T-helper 17 cell (primary cell): ENCODE measurements at places on chromosomes 6 and 20. TPM values are rescaled to one million over a fixed set of nuclear protein-coding genes. Genes with fewer than 3 reads are reported as not detected.

- peaks cover 52% of the 10 kb centered on the region for H3K27me3 ChIP-seq
- no peaks in the 10 kb centered on the region for H3K4me1 ChIP-seq
- no peak overlapping the region for H3K4me3 ChIP-seq
Observed at GRCh38 chr20:47027456-47027855, 132.8 kb downstream of the EYA2 start.

CPXM1 gene
- 0.12 TPM for total RNA-seq

EDN3 gene
- 1.0 TPM for total RNA-seq

RAB44 gene
- 0.77 TPM for total RNA-seq

LBP gene
- not detected for total RNA-seq

GNAS-AS1 gene
- 0.72 TPM for total RNA-seq

DNA sequence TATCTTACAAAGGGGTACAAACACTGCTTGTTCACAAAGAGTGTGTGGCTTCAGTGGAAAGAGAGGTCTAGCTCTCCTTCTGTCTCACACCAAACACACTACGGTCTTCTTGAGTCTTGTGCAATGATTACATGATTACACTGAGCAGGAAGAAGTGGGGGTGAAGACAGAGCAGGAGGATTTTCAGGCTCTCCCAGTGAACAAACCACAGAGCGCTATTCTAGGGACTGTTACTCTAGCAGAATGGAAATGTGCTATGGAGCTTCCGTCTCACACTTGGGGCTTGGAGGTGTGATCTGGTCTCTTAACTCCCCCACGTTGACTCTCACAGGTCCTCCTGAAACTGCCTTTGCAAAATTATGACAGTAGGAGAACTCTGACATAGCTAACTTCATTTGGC is 203.4 kb downstream of the MYLK4 start:
- no peaks in the 10 kb centered on the region for H3K36me3 ChIP-seq
- DNase-seq, result no peak
- no peak overlapping the region for H3K27ac ChIP-seq

WFDC13 gene
- not detected for total RNA-seq

STK4 gene
- total RNA-seq, result 280 TPM

ANGPT4 gene
- not detected for total RNA-seq

DNA sequence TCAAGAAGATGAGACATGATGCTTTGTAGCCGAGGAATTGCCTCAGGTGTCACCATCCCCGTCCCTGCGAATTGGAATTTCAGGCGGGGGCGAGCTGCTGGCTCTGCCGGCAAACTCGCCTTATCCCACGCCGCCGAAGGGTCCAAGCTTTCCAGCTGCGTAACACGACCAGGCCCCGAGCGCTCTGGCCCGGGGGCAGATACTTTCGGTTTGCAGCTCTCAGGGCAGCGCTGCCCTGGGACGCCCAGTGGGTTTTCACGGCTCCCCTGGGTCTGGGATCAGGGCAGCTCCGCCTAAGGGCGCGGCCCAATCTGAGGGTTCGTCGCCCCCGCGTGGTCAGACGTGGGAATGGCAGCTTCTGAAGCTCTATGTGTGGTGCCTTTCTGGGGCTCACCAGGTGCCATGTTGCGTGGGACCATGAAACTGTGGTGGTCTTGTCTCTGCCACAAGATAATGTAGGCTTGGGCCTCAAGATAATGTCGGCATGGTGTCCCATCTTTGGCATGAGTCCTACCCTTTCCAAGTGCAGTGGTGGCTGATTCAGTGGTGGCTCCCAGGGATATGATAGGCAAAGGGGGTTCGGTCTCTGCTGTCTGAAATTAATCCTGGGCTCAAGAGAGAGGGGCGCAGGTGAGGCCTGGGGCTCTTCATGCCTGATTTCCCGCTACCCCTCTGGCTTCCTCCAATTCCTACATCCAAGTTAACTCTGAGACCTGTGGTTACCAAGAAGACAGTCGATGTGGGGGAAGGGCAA is 21.0 kb downstream of the PIGT start:
- peak overlapping the region; percentile 59 for H3K27ac ChIP-seq
- peak overlapping the region; percentile 83 for H3K4me3 ChIP-seq
- no peaks in the 10 kb centered on the region for H3K36me3 ChIP-seq
- H3K27me3 ChIP-seq, result no peaks in the 10 kb centered on the region

DNA sequence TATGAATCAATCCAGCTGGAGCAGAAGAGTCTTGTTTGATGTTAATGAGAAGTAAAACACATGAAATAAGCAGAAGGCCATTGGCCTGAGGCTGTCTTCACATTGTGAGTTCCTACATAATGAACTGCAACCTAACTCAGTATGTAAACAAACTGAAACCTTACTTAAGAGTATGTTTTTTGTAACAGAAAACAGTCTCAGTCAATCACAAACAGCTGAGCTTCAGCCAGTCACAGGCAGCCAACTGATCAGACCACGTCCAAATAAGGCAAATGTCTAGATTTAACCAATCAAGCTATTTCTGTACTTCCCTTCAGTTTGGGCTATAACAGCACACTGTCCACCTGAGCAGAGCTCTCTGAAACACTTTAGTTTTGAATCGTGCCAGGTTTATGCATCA is 234.7 kb downstream of the TRDN start:
- H3K27me3 ChIP-seq, result no peaks in the 10 kb centered on the region
- no peak overlapping the region for H3K4me3 ChIP-seq
- no peaks in the 10 kb centered on the region for H3K36me3 ChIP-seq
- H3K27ac ChIP-seq, result no peak overlapping the region
- no peaks in the 10 kb centered on the region for H3K4me1 ChIP-seq

- H3K36me3 ChIP-seq, result peaks cover 6% of the 10 kb centered on the region
- no peak overlapping the region for H3K4me3 ChIP-seq
- DNase-seq, result no peak
- peaks cover 15% of the 10 kb centered on the region for H3K4me1 ChIP-seq
- no peaks in the 10 kb centered on the region for H3K27me3 ChIP-seq
Observed at GRCh38 chr20:507006-507758, 36.4 kb downstream of the CSNK2A1 start.

- no peak overlapping the region for H3K27ac ChIP-seq
- no peaks in the 10 kb centered on the region for H3K36me3 ChIP-seq
- peaks cover 5% of the 10 kb centered on the region for H3K4me1 ChIP-seq
Observed at GRCh38 chr20:50003253-50003656, 20.5 kb downstream of the SNAI1 start.

FNDC1 gene
- not detected for total RNA-seq

GRCh38 chr6:19602434-19603013 is 234.6 kb upstream of the ID4 start:
- no peak overlapping the region for H3K4me3 ChIP-seq
- no peaks in the 10 kb centered on the region for H3K36me3 ChIP-seq
- H3K27ac ChIP-seq, result no peak overlapping the region
- H3K4me1 ChIP-seq, result no peaks in the 10 kb centered on the region
- DNase-seq, result no peak

- peaks cover 37% of the 10 kb centered on the region for H3K4me1 ChIP-seq
- H3K27ac ChIP-seq, result peak overlapping the region; percentile 95
- no peak for DNase-seq
Observed at GRCh38 chr6:16473908-16474771, 235.8 kb downstream of the GMPR start.

OR2H1 gene
- total RNA-seq, result not detected

DNA sequence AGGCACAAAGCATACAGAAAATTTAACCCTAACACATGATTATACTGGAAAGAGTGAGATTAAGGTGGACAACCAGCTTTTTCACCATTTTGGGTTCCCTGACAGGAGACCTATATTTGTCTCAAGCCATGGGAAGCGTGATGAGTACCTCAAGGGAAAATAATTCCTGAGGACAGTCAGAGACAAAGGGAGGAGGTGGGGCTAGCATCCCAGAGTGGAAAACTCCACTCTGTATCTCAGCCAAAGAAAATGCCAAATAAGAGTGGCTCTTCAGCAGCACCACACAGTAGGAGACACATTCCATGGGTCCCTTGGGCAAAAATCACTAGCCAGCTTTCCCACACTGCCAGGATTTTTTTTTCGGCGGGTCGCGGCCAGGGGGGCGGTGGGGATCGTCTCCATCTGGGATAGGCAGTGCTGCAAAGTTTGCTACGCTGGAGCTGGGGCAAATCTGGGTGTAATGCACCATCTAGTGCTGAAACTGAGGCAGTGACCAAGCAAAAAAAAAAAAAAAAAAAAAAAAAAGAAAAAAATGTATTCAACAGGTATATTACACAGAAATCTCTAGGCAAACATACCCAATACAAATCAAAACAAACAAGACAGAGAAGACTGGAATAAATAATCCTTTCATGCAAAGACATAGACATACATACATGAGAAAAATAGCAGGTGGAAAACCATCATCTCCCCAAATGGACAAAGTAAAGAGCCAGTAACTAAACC is 77.3 kb upstream of the SLC35F1 start:
- H3K36me3 ChIP-seq, result no peaks in the 10 kb centered on the region
- H3K27ac ChIP-seq, result no peak overlapping the region
- H3K4me3 ChIP-seq, result no peak overlapping the region
- peaks cover 10% of the 10 kb centered on the region for H3K27me3 ChIP-seq

FOXC1 gene
- total RNA-seq, result 0.21 TPM

GRCh38 chr6:15739867-15740266 is 77.0 kb upstream of the DTNBP1 start:
- peaks cover 23% of the 10 kb centered on the region for H3K27me3 ChIP-seq
- H3K36me3 ChIP-seq, result peaks cover 8% of the 10 kb centered on the region
- no peaks in the 10 kb centered on the region for H3K4me1 ChIP-seq
- no peak overlapping the region for H3K27ac ChIP-seq
- no peak for DNase-seq

DNA sequence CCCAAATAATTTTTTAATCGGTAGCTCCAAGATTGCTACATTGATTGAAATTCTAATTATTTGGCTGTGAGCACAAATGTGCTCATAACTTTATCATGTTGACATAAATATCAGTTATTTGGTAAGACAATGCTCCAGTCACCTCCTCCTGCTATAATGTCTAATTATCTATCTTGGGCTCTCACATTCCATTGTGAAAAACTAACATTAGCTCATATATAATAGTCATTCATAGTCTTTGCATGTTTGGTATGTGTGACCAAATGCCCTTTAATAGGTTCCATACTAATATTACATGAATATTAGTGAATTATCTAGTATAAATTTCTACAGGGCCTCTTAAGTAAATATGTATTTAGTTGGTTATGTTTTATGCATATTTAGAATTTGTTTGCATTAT is 185.6 kb upstream of the MCHR2 start:
- H3K27ac ChIP-seq, result no peak overlapping the region
- H3K4me1 ChIP-seq, result peaks cover 2% of the 10 kb centered on the region
- H3K27me3 ChIP-seq, result peaks cover 25% of the 10 kb centered on the region
- no peak for DNase-seq

DNA sequence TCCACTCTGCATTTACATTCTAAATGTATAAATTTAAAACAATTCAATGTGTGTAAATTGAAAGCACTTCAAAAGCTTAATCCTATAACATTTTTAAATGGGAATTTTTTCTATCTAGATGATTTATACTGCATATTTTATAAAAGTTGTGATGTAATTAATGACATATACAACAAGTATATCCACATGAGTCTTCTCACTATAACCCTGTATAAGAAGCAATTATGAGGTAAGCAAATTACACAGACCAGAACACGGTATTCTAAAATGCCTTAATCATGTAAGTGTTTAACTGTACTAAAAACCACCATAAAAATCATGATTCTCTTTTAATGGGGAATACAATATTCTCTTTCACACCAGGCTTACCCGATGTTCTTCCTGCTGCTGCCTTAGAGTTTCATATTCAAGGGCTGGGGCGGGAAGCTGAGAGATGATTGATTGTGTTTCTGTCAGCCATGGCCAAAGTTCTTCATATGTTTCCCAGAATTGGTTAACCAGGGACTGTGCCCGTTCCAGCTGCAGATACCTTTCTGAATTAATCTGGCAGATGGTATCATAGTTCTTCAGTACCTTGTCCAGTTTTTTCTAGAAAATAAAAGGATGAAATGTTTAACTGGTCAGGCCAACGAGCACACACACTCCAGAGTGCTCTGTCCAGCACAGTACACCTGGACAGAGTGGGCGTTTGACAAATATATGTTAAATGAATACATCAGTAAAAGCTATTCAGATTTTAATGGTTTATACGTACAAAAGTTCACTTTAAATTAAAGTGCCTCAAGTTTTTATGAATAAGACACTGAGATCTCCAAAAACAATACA is 127.4 kb downstream of the DST start:
- H3K4me3 ChIP-seq, result no peak overlapping the region
- peaks cover 3% of the 10 kb centered on the region for H3K4me1 ChIP-seq
- no peaks in the 10 kb centered on the region for H3K27me3 ChIP-seq
- no peak for DNase-seq
- H3K27ac ChIP-seq, result no peak overlapping the region
- H3K36me3 ChIP-seq, result peaks cover 2% of the 10 kb centered on the region

GRCh38 chr6:91580635-91581034 is 993.8 kb upstream of the MAP3K7 start:
- H3K36me3 ChIP-seq, result no peaks in the 10 kb centered on the region
- H3K27ac ChIP-seq, result no peak overlapping the region
- H3K27me3 ChIP-seq, result no peaks in the 10 kb centered on the region
- no peak for DNase-seq
- H3K4me3 ChIP-seq, result no peak overlapping the region

DNA sequence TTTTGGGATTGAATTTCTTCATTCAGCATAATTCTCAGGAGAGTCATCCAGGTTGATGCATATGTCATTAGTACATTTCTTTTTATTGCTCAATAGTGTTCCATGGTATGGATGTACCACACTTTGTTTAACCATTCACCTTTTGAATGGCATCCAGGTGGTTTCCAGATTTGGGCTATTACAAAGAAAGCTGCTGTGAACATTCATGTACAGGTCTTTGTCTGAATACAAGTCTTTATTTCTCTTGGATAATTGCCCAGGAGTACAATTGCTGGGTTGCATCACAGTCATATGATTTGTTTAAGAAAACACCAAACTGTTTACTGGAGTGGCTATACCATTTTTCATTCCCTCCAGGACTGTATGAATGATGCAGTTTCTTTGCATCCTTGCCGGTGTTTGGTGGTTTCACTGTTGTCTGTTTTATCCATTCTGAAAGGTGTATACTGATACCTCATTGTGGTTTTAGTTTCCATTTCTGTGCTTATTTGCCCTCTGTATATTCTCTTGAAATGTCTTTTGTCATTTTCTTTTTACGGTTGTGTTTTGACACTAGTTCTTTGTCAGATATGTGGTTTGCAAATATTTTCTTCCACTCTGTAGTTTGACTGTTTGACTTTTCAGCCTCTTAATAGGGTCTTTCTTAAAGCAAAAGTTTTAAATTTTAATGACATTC is 8.8 kb downstream of the CDKAL1 start:
- no peak for DNase-seq
- no peak overlapping the region for H3K4me3 ChIP-seq
- no peaks in the 10 kb centered on the region for H3K27me3 ChIP-seq
- peaks cover 29% of the 10 kb centered on the region for H3K4me1 ChIP-seq

GRCh38 chr20:46202766-46203509 is 84.8 kb downstream of the CD40 start:
- DNase-seq, result no peak
- H3K27me3 ChIP-seq, result peaks cover 25% of the 10 kb centered on the region
- H3K4me3 ChIP-seq, result no peak overlapping the region
- peaks cover 54% of the 10 kb centered on the region for H3K4me1 ChIP-seq

PDYN gene
- total RNA-seq, result not detected

DNA sequence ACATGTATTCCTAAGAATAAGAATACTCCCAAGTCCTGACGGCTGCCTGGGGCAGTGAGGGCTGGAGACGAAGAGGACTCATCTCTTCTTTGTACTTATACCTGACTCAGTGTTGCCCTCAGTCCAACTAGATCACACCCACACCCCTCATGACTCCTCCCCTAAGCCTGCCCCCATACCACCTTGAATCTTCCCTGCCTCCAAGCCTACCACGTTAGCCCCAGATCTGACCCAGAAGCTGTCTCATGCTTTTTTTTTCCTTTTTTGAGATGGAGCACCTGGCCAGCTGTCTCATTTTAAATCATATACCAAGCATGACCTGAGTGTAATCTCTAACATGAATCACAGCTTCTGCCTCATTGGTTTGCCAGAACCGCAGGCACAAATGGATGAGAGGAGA is 45.2 kb downstream of the MUC22 start:
- peaks cover 57% of the 10 kb centered on the region for H3K27me3 ChIP-seq
- H3K36me3 ChIP-seq, result peaks cover 8% of the 10 kb centered on the region
- DNase-seq, result no peak
- H3K4me3 ChIP-seq, result no peak overlapping the region
- peaks cover 10% of the 10 kb centered on the region for H3K4me1 ChIP-seq

TSBP1 gene
- not detected for total RNA-seq
